Fibroblast of skin of left quadriceps (primary cell): ENCODE measurements at places on chromosomes 1 and 21.
A peak's percentile ranks its signal among the peaks of the same experiment; 100 is the strongest.

DNA sequence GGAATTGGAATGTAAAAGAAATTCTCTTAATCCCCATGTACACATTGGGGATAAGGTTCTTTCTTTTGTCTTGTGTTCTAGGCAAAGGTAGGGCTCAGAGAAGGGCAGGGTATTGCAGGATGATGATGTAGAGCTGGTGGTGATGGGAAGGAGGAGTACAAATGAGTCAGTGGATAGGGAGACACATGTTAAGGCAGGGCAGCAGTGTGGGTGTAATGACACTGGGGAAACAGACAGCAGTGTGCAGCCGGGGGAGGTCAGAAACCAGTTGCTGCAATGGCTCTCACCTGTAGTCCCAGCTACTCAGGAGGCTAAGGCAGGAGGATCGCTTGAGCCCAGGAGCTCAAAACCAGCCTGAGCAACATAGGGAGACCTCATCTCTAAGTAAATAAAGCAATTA lies 5.1 kb downstream of the NLRP3 start:
- no peak for DNase-seq

GRCh38 chr1:224435318-224435763 lies 744 bp upstream of the WDR26 start:
- peak; percentile 52 for DNase-seq

DNA sequence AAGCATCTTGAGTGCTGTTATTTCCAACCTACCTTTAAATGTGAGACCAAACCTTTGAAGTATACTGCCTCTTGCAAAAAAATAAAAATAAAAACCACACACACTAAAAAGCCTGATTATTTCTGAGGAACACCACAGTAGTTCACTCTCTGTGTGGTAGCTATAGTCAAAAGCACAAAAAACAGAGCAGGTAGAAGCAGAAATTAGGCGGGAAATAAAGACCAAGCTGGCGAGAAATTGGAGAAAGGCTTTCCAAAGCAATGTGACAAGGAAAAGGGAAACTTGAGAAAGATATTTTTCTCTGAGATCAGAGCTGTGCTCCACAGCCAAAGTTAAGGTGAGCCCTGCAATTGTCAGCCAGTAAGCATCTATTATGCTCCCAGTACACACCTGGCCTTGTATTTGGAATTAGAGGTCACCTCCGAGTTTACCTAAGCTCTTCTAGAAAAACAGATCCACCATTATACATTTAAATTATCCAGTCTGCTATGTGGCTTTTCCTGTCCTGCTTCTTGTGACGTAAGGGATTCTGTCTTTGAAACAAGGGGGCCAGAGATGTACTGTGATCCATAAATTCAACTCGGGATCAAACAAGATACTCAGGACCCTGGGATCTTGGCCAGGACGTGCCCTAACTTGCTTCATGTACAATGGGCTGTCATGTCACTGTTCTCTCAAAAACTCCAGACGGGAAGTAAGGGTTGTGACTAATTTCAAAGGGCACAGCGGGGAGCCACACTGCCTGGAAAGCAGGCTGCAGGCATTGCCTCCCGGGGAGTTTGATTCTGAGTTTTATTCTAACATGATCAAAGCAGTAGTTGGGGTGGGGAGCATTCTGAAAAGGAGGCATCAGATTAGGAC lies 39.8 kb upstream of the RAB4A start:
- no peak for DNase-seq

DNA sequence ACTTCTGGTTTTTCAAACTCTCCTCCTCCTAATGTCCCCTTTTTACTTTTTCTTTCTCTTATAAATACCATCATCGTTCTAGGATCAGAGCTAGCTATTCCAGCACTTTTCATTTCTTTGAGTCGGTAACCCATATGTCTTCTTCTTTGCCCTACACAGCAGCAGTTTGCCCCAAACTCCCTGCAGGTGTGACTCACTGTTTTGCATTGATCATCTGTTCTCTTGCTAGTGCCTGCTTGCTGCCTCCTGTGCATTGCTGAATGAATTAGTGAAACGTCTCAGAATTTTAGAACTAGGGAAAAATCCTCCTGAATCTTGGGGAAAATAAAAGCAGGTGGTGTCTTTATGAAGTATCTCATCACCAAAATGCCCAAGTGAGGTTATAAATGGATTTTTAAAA lies 21.7 kb downstream of the KCNK2 start:
- no peak for DNase-seq

DNA sequence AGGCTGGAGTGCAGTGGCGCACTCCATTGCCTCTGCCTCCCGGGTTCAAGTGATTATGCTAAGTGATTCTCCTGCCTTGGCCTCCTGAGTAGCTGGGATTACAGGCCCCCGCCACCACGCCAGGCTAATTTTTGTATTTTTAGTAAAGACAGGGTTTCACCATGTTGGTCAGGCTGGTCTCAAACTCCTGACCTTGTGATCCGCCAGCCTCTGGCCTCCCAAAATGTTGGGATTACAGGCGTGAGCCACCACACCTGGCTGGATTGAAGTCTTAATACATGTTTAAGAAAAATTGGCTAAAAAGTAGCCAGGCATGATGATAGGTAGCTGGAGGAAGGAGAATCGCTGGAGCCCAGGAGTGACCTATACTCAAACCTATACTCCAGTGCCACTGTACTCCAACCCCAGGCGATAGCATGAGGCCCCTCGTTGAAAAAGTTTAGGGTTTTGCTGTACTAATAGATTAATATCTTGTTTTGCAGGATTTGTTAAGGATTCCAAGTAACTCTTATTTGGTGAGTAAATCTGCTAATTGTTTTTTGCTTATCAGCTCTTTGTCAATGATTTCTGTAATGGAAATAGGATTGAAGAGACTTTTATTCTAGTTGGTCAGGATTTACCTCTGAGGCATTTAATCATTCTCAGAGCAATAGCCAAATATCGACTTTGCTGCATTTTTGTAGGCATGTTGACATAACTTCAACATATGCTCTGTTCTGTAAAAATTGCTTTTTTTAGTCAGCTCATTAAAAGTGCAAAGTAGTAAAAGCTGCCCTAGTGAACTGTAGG lies 2.0 kb downstream of the RCC1 start:
- no peak for DNase-seq

DNA sequence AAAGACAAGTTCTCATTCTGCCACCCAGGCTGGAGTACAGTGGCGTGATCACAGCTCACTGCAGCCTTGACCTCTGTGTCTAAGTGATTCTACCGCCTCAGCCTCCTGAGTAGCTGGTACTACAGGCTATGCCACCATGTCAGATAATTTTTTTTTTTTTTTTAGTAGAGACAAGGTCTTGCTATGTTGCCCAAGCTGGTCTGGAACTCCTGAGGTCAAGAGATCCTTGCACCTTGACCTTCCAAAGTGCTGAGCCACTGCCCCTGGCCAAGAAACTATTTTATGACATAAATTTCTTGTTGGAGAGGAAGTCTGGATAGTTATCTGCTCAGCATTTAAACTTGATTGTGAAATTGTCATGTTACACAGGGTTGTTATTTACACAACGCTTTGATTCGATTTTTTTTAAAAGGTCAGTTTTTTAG lies 2.1 kb downstream of the SCCPDH start:
- no peak for DNase-seq

DNA sequence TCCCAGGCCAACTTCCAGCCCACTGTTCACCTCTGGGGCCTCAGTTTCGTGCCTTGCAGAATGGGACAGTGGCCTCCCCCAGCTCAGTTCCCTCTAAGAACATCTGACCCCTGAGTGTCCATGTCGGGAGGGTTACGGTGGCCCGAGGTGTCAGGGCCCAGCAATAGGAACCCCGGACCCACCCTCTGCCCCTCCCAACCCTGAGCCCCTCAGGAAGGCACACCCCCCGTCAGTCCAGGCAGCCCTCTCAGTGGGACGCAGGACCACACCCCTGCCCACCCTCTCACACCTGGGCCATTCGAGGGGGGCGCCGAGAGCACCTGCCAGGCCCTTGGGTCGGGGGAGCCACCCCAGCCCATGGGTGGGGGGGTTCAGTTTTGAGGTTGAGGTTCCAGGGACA lies 447 bp downstream of the TTC34 start:
- DNase-seq, result no peak

DNA sequence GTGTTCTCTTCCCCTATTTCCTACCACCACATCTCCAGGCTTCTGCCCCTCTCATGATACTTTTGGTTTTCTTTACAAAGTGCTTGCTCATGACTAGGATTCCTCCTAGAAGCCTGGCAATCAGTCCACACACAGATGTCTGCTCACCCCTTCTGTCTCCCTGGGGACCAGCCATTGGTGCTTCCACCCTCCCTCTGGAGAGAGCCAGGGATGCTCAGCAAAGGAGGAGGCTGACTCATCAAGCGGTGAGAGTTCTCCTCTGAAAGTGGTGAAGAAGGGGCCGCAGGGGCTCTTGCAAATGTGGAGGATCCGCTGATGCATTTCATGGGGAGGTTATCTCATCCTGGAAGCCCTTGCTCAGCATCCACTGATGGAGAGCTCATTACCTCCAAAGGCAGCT lies 14.5 kb downstream of the NT5C1A start:
- DNase-seq, result peak; percentile 22

- no peak for DNase-seq
Measured at GRCh38 chr21:36803816-36804439, 105.0 kb downstream of the SIM2 start.

DNA sequence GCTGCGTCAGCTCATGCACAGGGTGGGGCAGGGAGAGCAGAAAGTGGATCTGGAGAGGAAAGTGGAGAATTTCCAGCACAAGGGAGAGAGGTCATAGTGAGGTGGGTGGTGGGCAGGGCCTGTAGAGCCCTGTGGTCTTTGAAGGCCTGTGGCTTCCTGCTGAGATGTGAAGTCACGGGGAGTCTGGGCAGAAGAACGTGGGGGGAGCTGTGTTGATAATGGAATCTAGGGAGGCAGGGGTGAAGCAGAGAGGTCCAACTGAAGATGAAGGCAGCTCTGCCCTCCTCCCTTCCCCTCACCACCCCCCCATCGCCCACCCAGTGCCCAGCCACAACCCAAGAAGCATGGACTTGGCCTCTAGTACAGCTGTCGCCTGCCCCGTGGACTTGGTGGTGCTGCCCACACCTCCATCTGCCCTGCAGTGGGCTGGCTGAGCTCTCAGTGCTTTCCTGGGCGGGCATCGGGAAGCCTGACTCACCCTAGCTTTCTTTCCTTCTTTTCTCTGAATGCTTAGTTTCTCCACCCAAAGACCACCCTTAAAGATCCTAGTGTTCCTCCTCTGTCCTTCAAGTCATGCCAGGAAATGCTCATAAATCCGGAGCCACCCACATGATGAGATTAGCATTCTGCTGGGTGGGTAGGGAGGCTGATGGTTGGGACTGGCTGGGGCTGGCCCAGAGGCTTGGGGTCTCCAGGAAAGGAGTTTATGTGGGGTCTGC lies 186.1 kb downstream of the TRABD2B start:
- DNase-seq, result no peak

- no peak for DNase-seq
Measured at GRCh38 chr1:42964044-42964812, 5.6 kb upstream of the SLC2A1 start.

DNA sequence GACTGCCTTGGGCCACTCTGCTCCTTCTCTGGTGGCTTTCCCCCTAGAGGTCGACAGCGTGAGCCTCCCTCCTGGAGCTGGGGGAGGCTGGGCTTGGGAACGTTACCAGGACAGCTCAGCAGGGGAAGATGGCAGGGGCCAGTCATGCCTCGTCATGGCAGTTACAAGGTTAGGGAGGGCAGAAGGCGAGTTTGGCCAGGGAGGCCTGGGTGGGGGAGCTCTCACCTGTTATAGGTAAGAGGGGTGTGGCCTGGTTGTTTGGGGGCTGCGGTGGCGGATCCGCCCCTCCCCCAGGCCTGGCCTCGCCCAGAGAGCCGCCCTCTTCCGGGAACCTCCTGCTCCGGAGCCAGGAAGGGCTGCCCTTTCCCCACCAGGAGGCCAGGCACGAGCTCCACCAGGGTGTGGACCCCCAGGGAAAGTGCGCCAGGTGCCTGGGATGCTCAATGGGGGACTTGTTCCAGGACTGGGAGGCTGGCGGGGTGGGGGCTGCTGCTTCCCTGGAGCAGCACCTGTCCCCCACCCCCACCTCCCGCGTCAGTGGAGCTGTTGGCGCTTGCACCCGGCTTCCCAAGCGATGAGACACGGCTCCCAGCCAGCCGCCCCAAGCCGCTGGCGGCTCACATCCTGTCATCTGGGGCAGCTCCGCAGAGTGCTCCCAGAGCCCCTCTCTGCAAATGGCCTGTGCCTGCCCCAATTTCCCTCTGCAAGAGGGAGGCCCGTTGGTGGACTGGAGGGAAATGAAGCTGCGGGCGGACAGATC lies 23.6 kb upstream of the PKP1 start:
- DNase-seq, result no peak

DNA sequence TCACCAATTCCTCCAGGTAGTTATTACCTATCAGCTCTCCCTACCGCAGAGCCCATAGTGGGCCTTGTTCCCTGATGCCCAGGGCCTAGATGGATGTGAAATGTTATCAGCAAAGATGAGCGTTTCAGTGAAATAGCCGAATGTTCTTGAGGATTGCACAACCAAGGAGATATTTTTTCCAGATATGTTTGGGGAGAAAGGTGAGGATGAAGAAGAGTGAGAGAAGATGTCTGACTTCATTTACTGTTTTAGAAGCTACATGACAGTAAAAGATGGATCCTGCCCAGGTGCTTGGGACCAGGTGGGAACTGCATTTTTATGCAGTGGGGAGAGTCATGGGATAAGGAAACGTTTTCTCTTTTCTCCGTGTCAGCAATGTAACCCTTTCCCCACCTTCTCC lies 231.7 kb upstream of the C1orf174 start:
- no peak for DNase-seq

DNA sequence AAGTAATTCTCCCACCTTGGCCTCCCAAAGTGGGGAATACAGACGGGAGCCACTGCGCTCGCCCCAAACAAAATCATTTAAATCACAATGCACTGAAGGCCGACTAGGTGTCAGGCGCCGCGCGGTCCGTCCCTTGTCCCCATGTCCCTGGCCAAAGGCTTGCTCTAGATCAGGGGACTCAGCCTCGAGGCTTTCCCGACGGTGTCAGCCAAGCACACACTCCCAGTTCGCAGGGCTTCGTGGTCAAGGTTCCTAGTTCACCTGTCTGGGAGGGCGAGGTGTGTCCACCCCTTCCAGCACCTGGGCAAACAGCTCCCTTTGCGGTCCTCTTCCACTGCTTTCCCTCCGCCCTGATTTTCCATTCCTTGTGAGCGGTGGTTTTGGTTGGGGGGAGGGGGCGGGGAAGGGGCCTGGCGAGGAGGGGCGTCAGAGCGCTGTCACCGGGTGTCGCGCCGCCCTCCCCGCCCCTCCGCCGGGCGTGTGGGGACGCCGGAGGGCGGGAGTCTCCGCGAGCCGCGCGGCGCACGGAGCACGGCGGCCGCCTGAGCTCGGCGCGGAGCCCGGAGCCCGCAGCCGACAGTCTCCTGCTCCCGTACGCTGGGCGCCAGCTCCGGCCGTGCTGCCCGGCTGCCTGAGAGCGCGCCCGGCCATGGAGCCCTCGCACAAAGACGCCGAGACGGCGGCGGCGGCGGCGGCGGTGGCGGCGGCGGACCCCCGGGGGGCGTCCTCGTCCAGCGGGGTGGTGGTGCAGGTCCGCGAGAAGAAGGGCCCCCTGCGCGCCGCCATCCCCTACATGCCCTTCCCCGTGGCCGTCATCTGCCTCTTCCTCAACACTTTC lies at the start of gene STUM:
TSS of gene STUM (plus strand) at position 509 of the 838 bp plus-strand sequence. CDS start at position 650, 141 bp downstream.
- DNase-seq, result no peak

DNA sequence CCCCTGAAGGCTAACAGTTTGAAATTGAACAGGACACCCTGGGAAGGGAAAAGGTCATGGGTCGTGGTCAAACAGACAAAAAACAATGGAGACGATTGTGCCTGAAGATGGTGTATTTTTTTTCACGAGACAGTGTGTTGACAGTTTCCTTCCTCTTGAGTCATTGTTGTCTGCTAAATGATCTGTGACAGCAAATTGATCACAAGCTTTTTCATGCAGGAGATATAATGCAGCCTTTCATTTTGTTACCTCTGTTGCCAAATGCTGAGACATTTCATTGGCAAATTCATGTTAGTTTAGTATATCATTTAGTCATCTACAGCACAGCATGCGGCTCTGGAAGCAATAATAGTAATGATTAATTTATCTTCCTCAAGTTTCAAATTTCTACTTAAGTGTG lies 27.7 kb downstream of the UBE2U start:
- DNase-seq, result no peak
